Aorta (tissue), 5 donors: ENCODE measurements at places on chromosomes 7 and 10. TPM values are rescaled to one million over a fixed set of nuclear protein-coding genes. Genes with fewer than 3 reads are reported as not detected.
A peak's percentile ranks its signal among the peaks of the same experiment; 100 is the strongest.

GPR15LG gene
- total RNA-seq: not detected

OR2A42 gene
- total RNA-seq: not detected

KIF11 gene
- total RNA-seq: 0.65 TPM

DNA sequence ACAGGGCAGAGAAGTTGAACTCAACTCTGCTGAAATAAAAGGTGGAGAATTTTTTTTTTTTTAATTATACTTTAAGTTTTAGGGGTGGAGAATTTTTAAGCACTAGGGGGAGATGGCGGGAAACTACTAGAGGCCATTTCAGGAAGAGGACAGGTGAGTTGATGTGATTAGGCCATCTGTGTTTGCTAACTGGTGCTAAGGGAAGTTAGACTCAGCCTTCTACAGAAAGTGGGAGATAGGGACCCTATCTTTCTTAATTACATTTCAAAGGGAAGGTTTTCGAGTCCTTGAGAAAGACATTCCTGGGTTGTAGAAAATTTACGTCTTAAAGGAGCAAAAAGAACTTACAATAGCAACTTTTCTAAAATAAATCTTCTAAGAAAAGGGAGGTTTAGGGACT is 124.8 kb downstream of the LHFPL3 start:
- DNase-seq: no peak

GRCh38 chr7:27174874-27175625 is 930 bp upstream of the HOXA10 start:
- DNase-seq: peak; percentile 46

GRCh38 chr7:108132551-108133265 is 2.5 kb upstream of the LAMB4 start:
- no peak for DNase-seq

- no peak for DNase-seq
These were observed 61.5 kb upstream of the GDF10 start for GRCh38 chr10:47238331-47239095.

- DNase-seq: no peak
These were observed 538.7 kb downstream of the DNAJB6 start for GRCh38 chr7:157875230-157876179.

GRCh38 chr7:43790006-43790405 is 31.5 kb downstream of the BLVRA start:
- no peak for DNase-seq

DNA sequence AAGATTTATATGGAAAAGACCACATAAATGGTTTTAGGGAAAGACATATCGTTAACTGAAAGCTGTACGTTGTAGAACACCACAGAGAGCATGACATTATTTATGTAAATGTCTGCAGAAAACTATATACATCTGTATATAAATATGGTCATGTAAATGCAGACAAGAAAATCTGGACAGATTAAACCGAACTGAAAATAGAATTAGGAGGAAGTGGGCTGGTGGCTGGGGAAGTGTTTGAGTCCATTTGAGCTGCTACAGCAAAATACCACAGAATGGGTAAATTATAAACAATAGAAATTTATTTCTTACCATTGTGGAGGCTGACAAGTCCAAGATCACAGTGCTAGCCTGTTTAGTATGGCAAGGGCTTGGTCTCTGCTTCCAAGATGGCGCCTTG is 56.3 kb upstream of the USP6NL start:
- no peak for DNase-seq

- no peak for DNase-seq
These were observed 916.1 kb upstream of the POT1 start for GRCh38 chr7:125845686-125846085.

DNA sequence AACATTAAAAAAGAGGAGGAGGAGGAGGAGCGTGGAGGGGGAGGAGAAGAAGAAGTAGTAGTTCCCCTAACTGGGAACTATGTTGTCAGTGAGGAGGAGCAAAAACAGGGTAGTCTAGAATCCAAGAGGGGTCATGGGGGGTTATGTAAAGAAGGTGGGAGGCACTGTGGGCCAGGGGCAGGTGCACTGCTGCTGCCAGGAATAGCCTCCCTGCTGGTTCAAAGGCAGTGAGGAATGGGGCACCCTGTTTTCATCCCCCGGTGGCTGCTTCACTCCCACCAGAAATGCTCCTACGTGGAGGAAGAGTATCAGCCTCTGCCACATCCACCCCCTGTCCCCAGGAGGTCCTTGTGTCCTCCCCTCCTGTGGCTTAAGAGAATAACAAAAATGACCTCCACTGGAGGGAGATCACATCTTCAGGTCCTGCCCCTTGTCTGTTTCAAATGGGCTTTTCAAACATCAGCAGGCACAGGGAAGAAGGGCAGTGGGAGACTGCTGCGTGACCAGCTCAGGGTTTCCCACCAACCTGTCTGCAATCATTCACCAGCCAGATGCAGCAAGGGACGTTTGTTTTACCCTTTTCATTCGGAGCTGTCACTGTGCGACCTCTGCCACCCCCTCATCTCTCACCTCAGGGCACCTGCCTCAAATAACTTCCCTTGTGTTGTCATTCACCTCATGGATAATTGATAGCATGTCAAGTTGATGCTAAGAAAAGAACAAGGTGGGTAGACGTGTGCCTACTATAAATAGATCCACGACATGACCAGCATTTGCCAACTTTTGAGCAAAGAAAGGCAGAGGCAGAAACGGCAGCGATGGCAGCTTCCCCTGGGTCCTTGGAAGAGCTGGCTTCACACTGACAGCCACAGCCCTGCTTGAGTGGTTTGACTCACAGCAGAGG is 92.6 kb downstream of the DGKI start:
- DNase-seq: peak; percentile 57

DNA sequence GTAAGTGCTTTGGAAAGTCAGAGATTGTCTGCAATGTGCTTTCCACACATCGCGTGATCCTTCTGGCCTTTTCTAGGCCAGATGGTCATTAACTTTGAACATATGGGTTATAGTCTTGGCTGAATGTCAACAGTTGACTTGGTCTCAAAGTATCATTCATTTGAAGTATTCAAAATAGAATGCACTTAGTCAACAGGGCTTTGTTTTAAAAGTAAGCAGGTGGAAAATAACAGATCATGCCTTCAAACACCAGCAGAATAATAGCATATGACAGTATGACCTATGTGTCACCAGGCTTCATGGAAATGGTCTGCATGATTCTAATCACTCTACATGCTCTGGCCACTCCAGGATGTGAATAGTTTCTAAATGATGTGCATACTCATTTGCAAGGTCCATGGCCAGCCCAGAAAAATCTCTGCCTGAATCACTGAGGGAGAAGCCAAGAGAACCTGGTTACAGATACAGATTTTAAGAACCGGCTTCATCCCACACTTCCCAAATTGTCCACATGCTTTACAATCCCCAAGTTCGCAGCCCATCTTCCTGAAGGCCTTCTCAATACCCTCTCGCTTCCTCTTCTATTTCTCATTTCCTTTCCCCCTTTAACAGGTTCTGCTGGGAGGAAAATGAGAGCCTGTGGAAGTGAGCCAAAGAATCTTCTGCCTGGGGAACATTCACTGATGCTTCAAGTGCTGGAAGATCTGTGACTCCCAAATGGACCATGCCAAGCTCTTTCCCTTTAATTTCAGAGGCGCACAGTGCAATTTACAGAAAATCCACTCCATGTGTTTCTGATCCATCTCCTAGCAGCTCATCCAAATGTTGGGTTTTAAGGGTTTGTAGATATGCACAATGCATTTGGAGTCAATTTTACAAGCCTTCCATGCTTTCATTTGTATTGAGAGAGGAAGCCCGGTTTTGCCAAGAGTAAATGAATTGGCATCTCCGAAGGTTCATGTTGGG is 122.8 kb upstream of the GDF10 start:
- DNase-seq: no peak

DNA sequence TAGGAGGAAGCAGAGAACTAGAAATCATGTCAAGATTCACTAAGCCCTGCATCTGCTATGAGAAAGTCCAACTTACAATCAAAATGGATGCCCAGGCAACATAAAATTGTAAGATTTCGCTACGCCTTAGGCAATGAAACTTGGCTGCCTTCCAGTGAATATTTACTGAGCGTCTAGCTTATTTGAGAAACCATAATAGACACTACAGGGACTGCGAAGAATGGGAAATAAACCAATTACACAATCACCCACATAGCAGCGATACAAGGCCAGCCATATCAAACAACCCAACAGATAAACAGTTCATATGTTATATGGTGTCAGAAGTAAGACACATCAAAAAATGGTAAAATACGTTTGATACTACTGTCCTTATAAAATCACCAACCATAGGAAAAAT is 545.0 kb upstream of the C7orf33 start:
- no peak for DNase-seq
